ENCODE measurements at places on chromosomes 5 and 9.

- DNase-seq = no peak
Observed at GRCh38 chr5:81756016-81756415, 5.1 kb upstream of the SSBP2 start.

DNA sequence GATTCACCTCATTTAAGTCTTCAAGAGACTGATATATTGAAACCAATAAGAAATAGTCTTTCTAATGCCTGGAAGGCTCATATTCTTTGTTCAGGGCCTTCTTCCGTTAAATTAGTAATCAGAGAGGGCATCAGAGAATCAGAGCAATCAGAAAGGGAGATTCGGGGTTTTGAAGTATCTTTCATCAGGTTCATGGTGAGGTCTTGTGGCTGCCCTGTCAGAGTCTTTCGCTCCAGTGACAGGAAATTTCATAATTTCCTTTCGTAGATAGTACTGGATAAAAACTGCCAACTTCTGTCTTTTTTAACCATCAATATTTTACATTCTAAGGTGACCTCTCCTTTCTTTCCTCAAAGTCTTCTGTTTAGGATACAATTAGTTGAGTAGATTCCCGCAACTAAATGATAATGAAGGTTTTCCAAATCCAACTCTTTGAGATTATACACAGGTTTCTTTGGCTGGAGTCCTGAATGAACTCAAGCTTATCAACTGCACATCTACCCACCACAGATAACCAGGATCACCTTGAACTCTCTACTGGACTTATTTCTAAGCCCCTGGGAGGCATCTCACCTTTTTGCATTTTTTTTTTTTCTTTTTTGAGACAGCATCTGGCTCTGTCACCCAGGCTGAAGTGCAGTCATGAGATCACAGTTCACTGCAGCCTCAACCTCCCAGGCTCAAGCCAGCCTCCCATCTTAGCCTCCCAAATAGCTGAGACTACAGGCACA lies 5.5 kb downstream of the IL31RA start:
- no peak for DNase-seq

DNA sequence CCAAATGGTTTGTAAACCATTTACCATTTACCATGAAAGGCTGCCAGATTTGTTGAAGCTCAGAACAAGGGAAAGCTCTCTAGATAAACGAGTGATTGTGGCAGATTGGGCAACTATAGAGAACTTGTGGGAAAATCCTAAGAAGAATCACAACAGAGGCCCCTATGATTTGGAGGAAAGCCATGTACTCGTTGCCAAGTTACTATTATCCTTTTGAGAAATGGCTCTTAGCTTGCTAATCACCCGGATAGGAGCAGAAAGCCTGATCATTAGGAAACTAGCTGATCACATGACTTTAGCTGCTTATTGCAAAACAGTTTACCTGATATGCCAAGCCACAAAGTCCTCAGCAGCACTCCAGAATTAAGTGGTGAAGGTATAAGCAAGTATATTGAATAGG lies 23.5 kb upstream of the ATG10 start:
- DNase-seq = no peak

GRCh38 chr9:110650991-110651411 lies 17.6 kb upstream of the MUSK start:
- DNase-seq = no peak

GRCh38 chr5:158056130-158056825 lies 197.3 kb upstream of the CLINT1 start:
- no peak for DNase-seq

- no peak for DNase-seq
Observed at GRCh38 chr5:158397278-158397677, 538.3 kb upstream of the CLINT1 start.

GRCh38 chr5:151146061-151146460 lies 11.5 kb downstream of the ANXA6 start:
- DNase-seq = no peak

- DNase-seq = no peak
Observed at GRCh38 chr9:116039893-116040292, 113.7 kb upstream of the PAPPA start.

- DNase-seq = no peak
Observed at GRCh38 chr9:100150214-100150613, 51.2 kb downstream of the INVS start.

GRCh38 chr9:105711867-105712266 lies 17.5 kb downstream of the TMEM38B start:
- DNase-seq = no peak

DNA sequence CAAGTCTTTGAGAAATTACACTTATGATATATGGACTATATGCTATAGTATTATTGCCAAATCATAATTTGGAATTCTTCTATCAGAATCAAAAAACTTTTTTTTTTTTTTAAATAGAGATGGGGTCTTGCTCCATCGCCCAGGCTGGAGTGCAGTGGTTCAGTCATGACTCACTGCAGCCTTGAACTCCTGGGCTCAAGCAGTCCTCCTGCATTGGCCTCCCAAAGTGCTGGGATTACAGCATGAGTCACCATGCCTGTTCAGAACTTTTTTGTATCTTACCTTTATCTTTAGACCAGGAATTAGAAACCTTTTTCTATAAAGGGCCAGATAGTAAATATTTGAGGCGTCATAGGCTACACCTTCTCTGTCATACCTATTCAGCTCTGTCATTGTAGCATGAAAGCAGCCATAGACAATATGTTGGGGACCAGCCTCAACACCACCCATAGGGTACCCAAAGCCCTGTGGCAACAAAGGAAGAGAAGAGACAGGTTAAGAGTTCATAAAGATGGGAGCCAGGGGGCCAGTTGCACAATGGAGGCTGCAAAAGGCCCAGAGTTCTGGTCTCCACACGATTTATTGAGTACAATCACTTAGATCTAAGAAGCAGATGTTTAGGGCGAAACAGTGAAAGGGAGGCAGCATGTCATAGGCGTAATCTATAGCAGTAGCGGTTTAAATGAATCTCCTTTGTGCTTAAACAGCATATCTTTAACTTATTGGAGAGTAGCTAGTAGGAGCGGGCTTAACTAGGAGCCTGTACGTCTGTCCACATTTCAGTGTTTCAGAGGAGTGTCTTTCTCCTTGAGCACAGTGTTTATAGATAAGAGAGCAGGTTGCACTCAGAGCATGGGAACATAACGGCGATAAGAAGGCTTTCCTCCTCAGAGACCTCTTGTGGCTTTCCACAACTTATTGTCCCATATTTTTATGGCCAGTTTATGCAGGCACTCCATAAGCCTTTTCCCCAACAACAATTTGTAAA lies 12.5 kb downstream of the ECM2 start:
- DNase-seq = no peak

GRCh38 chr9:122261469-122261881 lies 3.2 kb downstream of the RBM18 start:
- DNase-seq = no peak

DNA sequence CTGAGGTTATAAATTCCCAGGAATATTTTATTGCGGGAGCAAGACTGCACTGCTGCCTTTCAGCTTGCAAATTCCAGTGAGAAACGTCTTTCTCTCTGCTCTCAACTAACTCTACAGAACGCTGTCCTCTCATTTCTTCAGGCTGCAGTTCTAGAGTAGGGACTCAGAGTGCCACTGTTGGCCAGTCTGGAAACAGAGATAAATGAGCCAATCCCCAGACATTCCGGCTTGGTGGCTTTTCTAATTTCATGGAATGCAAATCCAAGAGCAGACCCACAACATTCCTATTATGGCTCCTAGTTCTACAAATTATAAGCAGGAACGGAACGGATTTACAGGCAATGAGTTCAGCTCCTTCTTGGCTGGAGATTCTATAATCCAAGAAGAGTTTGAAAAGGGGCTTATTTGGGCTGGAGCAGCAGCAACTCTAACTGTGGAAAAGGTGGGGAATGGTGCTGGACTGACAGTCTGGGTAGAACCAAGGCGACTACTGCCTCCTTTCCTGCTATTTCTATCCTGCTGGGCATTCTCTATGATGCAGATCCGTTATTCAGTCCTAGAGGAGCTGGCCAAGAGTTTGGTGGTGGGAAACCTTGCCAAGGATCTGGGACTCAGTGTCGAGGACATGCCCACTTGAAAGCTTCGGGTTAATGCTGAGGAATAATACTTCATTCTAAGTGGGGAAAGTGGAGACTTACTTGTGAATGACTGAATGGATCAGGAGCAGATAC lies 9.3 kb downstream of the PCDHGA12 start:
- no peak for DNase-seq

- DNase-seq = no peak
Observed at GRCh38 chr5:12845549-12846159, 941.4 kb upstream of the CTNND2 start.

GRCh38 chr5:155094455-155094854 lies 80.9 kb downstream of the KIF4B start:
- DNase-seq = no peak

- no peak for DNase-seq
Observed at GRCh38 chr5:172795318-172795977, 24.5 kb upstream of the DUSP1 start.

- no peak for DNase-seq
Observed at GRCh38 chr5:56698463-56699381, 116.6 kb upstream of the MAP3K1 start.

DNA sequence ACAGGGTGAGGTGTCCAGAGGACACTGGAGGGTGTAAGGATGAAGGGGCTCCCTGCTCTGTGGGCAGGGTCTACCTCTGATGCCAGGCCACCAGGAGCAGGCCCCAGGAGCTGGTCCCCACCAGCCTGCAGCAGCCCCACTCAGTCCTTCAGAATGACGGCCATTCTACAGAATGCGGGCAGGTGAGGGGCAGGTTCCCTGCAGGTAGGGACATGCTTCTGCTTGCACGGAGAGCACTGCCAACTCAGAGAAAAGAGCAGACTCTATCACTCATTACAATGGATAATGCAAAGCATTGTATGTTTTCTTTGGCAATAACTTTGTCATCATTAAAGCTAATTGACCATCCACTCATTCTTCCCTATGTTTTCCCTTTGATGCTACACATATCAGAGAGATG lies 39.0 kb downstream of the DDX31 start:
- DNase-seq = no peak
